ENCODE measurements at places on chromosomes 1 and 21. TPM values are rescaled to one million over a fixed set of nuclear protein-coding genes. Genes with fewer than 3 reads are reported as not detected.

MAB21L3 gene
- total RNA-seq = not detected

UQCRHL gene
- total RNA-seq = 2.0 TPM

SYT11 gene
- total RNA-seq = 12.2 TPM

CELA2A gene
- not detected for total RNA-seq

CR1L gene
- total RNA-seq = not detected

CHODL gene
- total RNA-seq = 0.21 TPM

OLFM3 gene
- not detected for total RNA-seq

CDA gene
- total RNA-seq = not detected

OR2T11 gene
- total RNA-seq = not detected

LCE3D gene
- not detected for total RNA-seq

CFHR3 gene
- total RNA-seq = not detected

ZNF281 gene
- total RNA-seq = 20.8 TPM

PDXK gene
- total RNA-seq = 111 TPM
